Cortex of kidney (tissue), 1 donor: ENCODE measurements at places on chromosomes 7 and 10.

DNA sequence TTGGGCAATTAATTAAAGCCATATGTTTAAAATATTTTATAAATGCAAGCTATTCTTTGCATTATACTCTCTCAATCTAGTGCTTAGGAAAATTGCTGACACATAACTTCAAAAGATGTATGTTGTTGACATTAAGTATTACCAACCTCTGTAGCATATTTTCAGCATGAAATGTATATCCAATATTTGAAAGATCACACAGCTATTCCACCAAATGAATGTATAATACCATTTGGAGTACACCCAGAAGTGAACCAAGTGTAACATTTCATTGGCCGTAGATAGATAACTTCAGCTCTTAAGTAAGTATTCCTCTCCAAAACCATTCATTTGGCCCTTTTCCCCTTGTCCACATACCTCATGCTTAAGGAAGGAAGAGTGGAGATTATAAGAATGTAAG is 104.6 kb downstream of the HECTD2 start:
- DNase-seq: no peak

- no peak for DNase-seq
Measured at GRCh38 chr7:149409895-149410294, 51.0 kb downstream of the ZNF777 start.

DNA sequence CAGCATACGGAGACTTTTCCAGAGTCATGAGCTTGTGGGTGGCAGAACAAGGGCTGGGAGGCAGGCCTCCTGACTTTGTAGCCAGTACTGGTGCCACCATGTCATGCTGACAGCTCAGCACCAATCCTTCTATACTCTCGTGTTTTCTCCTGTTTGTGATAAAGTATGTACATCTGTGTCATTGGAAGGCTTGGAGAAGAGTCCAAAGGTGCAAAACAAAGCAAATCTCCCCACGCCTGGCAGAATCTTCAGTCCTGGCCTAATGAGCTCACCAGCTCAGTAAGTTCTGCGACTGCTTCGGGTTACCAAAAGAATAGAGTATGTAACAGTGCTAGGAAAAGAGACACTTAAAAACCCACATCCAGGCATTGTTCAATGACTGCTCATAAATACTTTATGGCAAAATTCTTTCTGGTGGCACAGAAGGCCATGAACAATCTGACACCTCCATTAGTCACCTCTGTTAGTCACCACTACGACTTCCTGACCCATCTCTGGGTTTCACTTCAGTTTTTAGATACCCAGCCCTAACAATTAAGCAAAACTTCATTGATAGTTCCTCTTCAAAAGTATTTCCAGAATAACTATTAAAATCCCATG is 24.5 kb downstream of the STEAP1 start:
- DNase-seq: no peak

- no peak for DNase-seq
Measured at GRCh38 chr7:8070451-8071180, 102.0 kb downstream of the GLCCI1 start.

GRCh38 chr10:114680543-114681117 is 22.6 kb upstream of the ABLIM1 start:
- no peak for DNase-seq

DNA sequence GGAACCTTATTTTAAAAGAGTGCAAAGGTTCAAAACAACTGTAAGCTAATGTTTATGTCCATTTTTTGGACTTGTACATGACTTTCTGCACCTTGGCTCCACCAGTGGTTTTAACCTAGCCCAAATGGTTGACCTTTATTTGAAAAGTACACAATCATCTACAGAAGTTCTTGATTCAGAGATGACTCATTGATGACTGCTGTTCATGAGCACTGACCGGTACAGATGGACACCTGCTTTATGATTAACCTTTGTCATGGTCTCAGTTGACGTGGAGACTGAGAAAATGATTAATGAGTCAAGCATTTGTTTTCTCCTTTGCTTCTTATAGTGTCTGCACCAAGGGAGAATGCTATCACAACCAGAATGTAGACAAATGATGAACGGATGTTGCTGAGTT is 55.7 kb upstream of the PTER start:
- no peak for DNase-seq

DNA sequence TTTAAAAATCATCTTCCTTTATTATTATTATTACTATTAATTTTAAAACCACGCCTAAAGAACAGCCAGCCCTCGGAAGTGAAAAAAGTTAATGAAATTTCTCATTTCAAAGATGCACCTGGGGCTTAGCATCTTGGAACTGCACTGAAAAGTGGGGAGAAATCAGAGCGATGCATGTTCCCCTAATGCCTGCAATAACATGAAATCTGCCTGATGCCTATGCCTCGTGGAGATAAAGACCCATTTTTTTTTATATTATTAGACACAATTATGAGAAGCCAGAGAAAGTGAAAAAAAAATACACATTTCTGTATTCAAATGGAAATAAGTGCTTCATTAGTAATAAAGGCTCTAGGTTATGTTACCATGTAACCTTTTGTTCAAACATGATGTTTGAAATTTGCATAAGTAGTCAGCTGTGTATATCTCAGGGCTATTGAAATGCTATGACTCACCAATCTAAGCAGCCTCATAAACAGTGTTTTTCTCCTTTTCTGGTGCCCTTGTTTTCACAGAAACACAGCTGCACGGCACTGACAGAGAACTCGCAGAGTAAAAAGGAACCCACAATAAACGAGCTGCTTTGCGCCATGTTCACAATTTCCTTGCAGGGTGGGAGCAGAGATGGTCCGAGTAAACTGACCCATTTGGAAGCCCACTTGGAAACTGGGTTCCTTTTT is 175.8 kb upstream of the PRKCQ start:
- DNase-seq: no peak

- DNase-seq: no peak
Measured at GRCh38 chr10:49688261-49688846, 8.9 kb downstream of the C10orf53 start.

DNA sequence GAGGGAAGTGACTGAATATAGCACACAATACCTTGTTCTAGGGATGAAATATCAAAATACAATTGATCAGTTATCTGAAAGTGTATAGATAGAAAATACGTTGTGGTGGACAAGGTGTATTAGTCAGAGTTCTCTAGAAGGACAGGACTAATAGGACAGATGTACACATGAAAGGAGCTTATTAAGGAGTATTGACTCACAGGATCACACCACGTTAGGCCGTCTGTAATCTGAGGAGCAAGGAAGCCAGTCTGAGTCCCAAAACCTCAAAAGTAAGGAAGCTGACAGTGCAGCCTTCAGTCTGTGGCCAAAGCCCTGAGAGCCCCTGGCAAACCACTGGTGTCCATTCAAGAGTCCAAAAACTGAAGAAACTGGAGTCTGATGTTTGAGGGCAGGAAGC is 406.1 kb downstream of the MDFIC start:
- DNase-seq: no peak

DNA sequence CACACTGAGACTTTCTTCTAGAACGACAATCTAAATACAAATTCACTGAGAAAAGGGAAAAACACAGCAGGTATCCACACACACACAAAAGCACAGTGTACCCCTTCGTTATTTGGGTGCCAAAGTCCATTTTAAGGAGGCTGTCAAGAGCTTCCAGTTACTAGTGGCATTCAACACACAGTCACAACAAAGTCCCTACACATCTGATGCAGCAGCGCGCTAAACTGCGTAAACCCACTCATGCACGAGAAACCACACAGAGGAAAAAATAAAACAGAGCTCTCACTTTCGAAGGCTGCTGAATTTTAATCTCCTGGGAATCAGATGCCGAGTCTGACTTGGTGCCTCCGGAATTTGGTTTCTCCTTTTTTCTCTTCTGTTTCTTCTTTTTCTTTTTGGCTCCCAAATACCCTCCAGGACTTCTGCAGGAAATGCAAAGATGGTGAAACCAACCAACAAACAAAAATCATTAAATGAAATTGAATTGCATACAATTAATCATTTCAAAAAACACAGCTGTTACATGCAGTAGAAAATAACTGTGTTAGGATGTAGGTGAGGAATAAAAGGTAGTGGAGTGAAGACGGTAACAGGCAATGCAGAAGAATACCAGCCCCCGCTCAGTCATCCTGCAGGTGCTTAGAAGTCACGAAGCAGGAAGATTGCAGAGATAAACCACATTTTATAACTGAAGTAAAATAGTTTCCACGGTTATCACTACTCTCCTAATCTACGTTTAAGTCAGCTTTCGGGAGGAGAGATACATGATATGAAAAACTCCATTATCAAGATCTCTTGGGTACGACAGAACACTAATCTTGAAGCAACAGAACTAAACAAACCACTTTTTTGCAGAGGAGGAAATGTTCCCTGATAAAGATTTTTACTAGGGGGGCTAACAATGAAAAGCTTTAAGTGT is 27.1 kb downstream of the NMT2 start:
- no peak for DNase-seq

DNA sequence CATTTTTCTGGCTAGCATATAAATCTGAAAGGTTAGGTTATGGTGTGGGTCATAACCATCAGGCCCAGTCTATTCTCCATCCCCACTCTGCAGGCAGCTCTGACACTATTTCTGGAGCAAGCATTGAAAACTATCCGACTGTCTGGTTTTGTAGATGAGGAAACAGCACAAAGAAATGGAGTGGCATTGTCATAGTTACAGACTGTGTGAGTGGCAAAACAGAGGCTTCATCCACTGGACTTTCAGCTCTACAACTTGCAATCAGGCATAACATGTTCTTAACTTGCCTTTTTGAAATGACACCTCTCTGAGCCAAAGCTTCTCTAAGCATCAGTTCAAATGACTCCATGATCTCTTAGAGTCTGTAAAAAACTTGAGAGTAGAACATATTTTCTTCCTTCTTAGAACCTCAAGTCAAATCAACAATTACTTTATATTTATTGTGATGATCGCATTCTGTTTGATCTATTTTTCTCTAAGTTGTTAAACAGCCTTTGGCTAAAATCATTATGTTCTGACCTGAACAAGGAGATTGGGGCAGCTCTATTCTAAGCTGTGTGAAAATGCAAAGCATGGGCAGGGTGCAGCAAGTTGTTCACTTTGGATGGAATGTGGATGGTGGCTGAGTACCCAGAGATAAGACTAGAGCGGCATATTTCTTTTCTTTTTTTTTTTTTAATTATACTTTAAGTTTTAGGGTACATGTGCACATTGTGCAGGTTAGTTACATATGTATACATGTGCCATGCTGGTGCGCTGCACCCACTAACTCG is 68.5 kb downstream of the LRRC4 start:
- DNase-seq: no peak

DNA sequence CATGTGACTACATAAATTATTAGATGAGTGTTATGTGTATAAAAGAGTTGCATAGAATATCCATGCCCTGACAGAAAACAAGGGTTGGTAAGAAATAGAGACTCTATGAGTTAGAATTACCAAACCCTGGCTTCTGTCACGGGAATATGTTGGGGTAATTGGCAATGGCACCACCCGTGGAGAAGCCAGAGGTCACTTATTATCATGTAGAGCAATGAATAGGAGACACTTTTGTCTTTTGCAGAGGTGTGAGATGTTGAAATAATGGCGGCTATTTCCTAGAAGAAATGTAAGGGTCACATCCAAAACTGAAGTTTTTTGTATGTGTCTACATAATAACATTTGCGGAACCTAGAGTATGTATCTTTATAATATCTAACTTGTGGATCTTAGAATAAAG is 35.3 kb downstream of the ABCB5 start:
- no peak for DNase-seq

- DNase-seq: no peak
Measured at GRCh38 chr7:52959336-52959735, 76.1 kb upstream of the POM121L12 start.

- DNase-seq: no peak
Measured at GRCh38 chr10:131928248-131929095, 27.7 kb downstream of the PPP2R2D start.

DNA sequence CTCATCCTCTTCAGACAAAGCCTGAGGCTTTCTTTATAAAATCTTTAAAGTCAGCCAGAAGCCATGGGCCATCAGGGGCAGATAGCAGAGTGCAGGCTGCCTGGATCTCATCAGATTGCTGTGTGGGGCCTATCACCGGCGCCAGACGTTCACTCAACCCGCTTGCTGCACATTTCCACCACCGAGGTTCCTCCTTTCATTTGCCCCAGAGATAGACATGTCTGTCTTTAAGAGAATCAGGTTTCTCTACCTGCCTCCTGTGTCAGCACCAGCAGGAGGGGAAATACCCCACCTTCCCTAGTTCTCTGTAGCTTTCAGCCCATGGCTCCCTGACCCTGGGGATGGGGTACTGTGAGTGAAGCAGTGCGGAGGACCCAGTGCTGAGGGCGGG is 22.0 kb downstream of the SLC18A2 start:
- no peak for DNase-seq

DNA sequence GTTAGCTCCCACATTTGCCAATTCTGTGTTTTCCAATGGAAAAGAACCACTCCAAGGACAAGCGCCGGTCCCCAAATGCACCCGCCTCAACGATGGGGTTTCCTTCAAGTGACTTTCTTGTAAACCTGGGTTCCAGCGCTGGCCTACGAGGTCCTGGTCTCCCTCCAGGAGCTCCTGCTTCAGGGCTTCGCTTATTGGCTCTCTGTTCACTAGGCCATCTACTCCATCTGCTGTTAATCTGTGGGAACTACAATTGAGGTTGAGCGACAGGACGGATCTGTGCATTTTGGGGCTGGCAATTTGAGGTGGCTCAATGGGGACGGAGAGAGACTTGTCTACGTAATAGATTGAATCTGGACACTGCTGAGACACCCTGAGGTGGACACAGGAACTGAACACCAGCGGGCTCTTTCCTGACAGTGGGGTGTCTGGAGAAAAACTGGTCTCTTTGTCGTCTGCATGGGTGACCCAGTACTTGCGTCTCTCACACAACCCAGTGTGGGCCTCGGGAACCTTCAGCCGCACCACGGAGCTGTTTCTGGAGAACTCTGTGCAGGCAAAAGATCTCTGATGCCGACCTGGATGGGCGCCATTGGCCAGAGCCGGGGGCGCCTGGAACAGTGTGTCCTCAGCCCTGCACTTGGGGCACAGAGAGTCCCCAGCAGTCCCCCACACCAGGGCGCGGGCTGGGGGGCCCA is 115.9 kb upstream of the ADAM12 start:
- DNase-seq: no peak
